Choroid plexus epithelial cell (primary cell): ENCODE measurements at places on chromosomes 16 and 17.

DNA sequence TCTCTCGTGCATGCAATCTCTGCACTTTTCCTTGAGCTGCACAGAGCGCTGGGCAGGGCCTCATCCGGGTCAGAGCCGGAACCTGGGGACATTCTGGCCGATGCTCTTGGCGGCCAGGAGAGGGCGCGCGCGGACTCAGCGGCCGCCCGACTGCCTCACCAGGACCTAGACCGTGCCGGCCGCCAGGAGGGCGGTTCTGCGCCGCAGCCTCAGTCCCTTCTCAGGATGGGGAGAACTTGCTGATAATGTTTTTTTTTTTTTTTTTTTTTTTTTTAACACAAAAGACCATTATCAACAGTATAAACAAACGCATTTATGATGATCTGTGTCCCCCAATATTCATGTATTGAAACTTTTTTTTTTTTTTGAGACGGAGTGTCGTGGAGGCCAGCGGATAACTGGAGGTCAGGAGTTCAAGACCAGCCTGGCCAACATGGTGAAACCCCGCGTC lies 8.1 kb upstream of the FLYWCH2 start:
- peak; percentile 81 for DNase-seq

DNA sequence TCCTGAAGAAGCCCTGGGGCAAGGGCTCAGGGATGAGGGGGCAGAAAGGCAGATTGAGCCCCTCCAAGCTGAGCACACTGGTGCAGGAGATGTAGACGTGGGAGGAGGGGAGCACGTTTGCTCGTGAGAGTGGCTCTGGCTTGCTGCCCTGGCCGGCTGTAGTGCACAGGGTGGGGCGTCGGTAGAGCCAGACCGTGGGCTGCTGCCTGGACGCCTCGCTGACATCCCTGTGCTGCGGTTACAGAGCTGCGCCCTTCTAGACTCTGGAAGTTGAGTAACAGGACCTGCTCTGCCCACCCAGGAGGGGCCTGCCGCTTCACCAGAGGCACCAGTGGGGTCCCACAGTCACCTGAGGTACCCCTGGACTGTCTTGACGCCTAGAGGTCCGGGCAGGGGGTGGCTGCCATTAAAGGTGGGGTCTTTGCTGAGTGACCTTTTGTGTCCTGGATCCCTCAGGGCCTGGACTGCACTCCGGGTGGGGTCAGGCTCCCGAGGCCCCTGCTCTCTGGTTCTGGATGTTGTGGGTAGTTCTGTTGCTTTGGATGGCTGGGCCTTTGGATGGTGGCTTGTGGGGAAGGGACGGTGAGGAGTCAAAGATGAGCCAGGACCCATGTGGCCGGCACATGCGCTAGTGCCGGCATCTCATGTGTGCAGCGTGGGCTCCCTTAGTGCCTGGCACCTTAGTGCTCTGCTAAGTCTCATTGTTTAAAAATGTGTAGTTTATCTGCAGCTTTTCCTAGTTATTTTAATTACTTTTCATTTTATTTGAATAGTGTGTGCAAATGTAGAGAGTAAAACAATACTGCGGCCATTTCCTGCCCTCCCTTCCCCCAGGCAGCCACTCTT lies 41.7 kb downstream of the PGS1 start:
- DNase-seq: no peak

DNA sequence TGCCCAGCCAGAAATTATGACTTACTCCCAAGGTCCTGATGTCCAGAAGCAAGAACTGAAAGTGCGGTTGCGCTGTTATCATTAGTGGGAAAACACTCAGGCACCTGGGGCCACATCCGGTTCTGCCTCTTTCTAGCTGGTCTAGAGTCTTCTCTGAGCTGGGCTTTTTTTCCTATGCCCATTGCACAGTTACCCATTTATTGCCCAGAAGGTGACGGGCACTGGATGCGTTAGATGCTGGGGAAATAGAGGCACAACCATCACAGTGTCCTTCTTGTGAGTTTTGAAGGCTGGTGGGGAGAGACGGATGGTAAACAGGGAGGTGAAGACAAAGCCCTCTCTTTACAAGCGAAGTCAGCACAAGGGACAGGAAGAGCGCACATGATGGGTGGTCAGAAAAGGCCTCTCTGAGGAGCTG lies 37.7 kb downstream of the PLCG2 start:
- no peak for DNase-seq

DNA sequence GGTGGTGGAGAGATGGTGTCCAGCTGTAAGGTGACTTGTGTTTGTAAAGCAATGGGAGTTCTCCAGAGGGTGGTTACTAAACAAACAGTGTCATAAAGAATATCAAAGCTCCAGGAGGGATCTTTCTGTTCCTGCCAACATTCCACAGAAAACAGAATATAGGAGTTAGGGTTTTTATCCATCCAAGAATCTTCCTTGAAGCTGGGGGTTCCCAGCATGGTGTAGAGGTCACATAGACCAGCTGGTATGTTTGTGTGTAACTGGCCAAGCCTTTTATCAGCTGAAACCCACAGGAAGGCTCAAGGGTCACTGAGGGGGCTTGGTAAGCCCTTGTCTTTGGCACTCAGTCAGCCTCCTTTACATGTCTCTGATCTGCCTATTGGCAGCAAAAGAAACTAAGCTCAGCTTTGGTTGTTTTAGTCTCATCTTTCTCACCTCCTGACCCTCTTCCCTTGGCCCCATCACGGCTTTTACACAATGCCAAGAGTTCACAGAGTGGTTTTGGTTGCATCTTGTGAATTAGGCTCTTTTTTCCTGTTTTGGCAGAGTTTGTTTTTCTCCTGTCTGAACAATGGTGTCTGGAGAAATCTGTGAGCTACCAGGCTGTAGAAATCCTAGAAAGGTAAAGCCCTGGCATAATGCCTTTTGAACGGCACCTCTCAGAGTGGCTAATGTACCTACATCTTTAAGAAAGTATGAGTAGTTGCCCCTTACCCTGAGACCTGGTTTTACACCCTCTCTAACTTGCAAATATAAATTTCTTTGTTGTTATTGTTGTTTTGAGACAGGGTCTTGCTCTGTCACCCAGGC lies 4.6 kb downstream of the CNTD1 start:
- DNase-seq: peak; percentile 90

DNA sequence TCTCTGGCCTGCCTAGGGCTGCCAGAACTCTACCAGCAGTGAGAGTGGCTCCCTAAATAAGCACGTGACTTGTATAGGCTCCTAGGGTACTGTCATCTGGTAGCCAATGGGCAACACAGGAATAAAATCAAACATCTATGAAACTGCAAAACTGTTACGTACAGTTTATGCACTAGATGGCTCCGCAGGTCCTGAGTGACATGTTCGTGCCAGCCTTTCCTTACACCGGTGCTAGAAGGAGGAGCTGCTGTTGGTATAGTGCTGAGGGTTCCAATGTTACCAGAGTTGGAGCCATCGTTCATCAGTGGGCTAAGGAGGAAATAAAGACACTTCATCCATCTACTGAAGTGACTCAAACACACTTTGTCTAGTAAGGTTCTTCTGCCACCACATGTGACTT lies 63.2 kb upstream of the TRAP1 start:
- DNase-seq: peak; percentile 24

DNA sequence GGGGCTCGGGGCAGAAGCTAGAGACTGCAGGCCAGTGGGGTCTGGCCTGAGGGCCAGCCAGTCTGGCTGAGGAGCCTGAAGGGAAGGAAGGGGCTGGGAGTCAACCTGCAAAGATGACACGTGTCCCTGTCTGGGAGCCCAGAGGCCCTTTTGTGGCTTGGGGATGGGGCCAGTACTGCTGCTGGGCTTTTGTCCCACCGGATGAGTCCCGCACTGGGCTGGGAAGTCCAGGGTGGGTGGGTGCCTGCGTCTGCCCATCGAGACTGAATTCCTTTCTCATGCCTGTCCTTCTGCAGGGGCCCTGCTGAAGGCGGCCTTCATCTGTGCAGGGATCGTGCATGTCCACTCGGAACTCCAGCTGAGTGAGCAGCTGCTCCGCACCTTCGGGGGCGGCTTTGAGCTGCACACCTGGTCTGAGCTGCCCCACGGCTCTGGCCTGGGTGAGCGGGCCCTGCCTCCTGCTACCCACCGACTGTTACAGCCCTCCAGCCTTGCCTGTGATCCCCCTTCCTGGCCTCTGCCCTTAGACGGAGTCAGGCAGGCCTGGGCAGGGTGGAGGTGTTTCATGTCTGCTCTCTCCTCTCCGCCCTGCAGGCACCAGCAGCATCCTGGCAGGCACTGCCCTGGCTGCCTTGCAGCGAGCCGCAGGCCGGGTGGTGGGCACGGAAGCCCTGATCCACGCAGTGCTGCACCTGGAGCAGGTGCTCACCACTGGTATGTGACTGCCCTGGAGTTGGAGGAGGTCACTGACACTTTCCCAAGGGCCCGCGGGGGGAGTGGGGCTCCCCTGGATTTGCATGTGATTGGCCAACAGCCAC lies 20.9 kb downstream of the FCSK start:
- no peak for DNase-seq

- DNase-seq: peak; percentile 63
Measured at GRCh38 chr17:21034340-21035235, 8.2 kb downstream of the USP22 start.

- DNase-seq: no peak
Measured at GRCh38 chr17:30599428-30600059, 122.3 kb downstream of the GOSR1 start.

DNA sequence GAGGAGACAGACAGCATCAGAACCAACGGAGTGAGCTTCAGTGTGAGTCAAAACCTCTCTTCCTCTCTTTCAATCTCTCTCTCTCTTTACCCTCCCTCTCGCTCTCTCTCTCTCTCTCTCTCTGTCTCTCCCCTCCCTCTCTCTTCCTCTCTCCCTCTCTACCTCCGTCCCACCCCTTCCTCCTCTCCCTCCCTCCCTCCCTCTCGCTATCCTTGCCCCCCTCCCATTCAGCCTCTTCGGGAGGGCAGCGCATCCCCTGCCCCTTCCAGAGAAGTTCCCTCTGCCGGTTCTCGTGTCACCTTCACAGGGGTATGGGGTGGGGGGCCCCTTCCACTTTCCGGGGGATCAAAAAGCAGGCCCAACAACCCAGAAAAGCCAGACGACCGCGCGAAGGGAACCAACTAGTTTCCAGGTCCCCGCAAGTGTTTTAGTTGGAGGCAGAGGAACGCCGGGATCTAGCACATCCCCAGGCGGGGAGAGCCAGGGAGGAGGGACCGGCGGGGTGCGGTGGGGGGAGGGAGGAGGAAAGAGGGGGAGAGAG lies 28.9 kb upstream of the RBFOX1 start:
- no peak for DNase-seq

DNA sequence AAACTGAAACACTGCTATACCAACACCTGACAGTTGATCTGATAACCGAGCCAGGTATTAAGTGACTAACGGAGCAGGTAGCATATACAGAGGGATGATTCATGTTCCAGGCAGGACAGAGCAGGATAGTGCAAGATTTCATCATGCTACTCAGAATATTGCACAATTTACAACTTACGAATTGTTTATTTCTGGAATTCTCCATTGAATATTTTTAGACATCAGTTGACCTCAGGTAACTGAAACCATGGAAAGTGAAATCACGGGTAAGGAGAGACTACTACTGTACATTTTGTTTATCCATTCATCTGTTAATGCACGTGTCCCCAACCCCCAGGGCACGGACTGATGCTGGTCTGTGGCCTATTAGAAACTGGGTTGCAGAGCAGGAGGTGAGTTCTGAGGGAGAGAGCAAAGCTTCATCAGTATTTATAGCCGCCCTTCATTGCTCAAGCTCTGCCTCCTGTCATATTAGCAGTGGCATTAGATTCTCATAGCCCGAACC lies 14.5 kb upstream of the PPM1E start:
- DNase-seq: peak; percentile 74

DNA sequence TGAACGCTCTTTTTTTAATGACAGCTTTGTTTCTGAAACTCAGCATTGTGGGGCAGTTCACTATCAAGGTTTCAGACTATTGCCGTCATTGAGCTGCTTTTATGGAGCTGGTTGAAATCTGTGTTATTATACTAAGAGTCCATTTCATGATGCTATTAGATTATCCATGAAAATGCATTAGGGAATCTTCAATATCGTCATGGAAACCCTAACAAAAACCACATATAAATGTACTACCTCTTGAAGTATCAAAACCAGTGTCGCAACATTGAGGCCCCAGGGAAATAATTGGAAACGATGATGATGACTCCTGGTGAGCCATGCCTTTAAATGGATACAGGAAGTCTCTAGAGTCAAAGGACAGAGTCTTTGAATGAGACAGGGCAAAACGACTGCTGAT lies 231.6 kb upstream of the CPHXL start:
- DNase-seq: no peak

- no peak for DNase-seq
Measured at GRCh38 chr16:85718153-85718477, 29.4 kb upstream of the GINS2 start.

GRCh38 chr16:22189473-22190080 lies 16.5 kb upstream of the EEF2K start:
- DNase-seq: peak; percentile 35

GRCh38 chr17:72134608-72135394 lies 14.0 kb downstream of the SOX9 start:
- no peak for DNase-seq

- no peak for DNase-seq
Measured at GRCh38 chr17:81537343-81537855, 9.2 kb downstream of the FSCN2 start.

- DNase-seq: peak; percentile 88
Measured at GRCh38 chr17:81911277-81911961, at the start of gene PCYT2. TSS of gene PCYT2 (minus strand) at chr17:81911399. CDS start at chr17:81911355, 44 bp downstream.

DNA sequence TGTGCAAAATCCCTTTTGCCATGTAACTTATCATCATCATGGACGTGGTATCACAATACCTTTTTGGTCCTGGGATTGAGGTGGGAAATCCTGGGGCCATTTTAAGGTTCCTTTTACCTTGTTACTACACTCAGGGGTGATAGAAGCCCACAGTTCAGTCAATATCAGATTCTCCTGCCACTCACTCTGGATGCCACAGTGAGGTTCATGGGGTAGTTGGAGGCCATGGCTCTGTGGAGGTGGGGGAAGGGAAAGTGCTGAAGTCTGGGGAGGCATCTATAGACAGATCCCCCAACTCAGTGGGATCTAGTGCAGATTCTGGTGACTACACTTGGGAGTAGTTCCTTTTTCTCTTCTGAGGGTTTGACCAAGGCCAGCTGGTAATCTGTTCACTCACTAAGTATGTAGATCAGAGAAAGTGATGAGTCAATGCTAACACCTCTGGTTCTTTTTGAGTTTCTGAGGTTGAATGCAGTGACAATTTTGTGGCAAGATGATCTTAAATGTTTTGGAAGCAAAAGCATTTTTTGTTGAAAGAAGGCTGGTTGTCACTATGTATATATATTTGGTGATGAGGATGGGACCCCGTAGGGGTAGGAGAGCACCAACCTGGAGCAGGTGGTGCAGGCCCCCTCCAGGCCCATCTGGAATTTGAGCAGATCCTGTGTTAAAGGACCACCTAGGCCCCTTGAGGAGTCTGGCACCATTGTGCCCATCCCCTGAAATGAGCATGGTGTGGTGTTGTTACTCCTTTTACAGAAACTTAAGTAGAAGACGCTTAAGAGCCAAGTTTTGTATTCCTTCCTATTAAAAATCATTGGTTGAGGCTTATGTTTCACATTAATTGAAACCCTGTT lies 18.8 kb upstream of the IRF8 start:
- DNase-seq: no peak
